CD8-positive, alpha-beta memory T cell (primary cell): ENCODE measurements at places on chromosomes 12 and 14. TPM values are rescaled to one million over a fixed set of nuclear protein-coding genes. Genes with fewer than 3 reads are reported as not detected.

- no peak for DNase-seq
Observed at GRCh38 chr12:48023386-48023785, 19.1 kb upstream of the COL2A1 start.

DNA sequence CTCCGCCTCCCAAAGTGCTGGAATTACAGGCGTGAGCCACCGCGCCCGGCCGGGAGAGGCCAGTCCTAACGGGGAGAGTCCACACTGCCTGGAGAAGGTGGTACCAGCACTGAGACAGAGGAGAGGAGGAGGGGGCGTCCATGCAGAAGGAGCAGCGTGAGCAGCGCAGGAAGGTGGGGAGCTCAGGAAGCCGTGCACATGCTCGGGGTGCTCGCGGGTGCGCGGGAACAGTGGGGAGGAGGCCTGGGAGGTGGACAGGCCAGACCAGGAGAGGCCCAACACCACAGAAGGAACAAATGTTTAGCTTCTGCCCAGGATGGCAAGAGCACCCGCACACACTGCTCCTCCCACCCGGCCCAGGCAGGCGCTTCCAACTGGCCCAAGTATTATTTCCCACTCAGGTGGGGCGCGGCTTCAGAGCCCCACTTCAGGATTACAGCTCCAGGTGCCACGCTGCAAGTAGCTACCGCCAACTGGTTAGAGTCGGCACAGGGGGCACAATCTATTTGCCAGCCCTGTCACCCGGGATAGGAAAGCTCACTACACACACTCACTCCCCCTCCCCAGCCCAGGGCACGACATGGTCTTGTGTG lies 80.8 kb upstream of the BCL11B start:
- DNase-seq, result no peak

DNA sequence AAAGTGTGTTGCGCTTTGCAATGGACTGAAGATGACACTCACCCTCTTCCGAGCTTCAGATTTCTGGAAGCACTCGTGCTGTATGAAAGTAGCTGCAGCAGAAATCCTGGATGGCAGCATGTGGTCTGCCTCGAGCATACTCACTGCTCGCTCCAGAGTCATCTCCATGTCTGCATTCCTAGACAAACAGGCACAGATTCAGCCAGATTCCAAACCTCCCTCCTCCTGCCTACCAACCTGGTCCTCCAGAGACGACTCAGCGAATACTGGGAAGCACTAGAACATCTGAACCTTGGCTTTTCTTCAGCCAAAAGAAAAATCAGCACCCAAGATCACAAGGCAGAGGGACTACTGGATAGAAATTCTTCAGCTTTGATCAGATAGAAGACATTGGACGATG lies 27.7 kb downstream of the PKP2 start:
- no peak for DNase-seq

GRCh38 chr12:126708492-126708896 lies 1558.5 kb upstream of the TMEM132C start:
- no peak for DNase-seq

LTBP2 gene
- total RNA-seq, result 0.42 TPM

OAS2 gene
- total RNA-seq, result 40.1 TPM
